ENCODE measurements at places on chromosomes 7 and 10.

GRCh38 chr7:138913783-138914182 lies 67.4 kb downstream of the KIAA1549 start:
- H3K27me3 ChIP-seq: no peaks in the 10 kb centered on the region
- H3K4me1 ChIP-seq: no peaks in the 10 kb centered on the region
- no peak overlapping the region for H3K4me3 ChIP-seq
- no peak overlapping the region for H3K27ac ChIP-seq
- peaks cover 29% of the 10 kb centered on the region for H3K36me3 ChIP-seq
- DNase-seq: no peak

- H3K36me3 ChIP-seq: no peaks in the 10 kb centered on the region
- DNase-seq: no peak
- no peaks in the 10 kb centered on the region for H3K27me3 ChIP-seq
- no peaks in the 10 kb centered on the region for H3K4me1 ChIP-seq
These were observed 96.8 kb downstream of the DKK1 start for GRCh38 chr10:52410916-52411315.

DNA sequence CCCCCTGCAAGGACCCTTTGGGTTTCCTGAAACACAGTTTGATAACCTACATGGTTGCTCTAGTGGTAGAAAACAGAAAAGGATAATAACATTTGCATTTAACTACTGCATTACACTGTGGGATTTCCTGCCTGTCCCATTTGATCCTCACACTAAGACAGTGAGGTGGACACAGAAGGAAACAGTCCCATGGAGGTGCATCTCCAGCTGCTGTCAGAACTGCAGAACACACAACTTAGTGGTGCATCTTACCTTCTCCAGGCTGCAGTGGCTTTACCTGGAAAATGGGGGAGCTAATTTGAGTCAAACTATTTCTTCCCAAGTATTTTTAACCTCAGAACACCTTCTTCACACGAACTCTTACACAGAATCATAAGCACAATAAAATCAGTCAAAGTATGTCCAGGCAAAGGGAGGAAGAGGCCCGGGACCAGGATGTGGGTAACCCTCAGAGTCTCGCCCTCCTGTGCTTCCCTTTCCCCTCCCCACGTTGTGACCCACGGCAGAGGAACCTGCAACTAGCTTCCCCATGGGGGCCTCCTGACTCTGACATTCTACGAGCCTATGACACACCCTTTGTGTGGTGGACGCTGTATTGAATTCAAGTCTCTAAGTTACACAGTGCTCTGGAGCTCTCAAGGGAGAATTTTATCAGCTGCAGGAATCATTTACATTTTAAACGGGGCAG lies 33.7 kb downstream of the SCRN1 start:
- no peak overlapping the region for H3K27ac ChIP-seq
- H3K36me3 ChIP-seq: peaks cover 59% of the 10 kb centered on the region
- no peaks in the 10 kb centered on the region for H3K4me1 ChIP-seq

- H3K4me3 ChIP-seq: no peak overlapping the region
- no peak overlapping the region for H3K27ac ChIP-seq
- H3K27me3 ChIP-seq: no peaks in the 10 kb centered on the region
- no peaks in the 10 kb centered on the region for H3K36me3 ChIP-seq
- DNase-seq: no peak
These were observed 188.9 kb downstream of the LRMDA start for GRCh38 chr10:75620356-75620755.

DNA sequence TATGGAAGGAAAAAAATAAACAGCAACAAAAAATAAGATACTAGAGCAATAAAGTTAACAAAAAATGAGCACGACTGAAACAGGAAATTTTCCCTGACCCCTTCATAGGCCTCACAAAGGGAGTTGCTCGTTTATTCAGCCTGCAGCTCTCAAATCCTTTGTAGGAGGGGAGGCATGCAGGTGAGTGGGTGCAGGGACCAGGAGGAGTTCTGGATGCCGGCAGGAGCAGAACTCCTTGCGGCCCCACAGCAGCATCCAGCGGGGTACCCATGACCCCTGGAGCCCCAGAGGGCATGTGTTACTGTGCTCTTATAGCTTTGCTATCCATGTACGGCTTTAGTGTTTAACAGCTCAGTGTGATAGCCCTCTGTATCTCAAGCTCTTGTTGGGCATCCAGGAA lies 5.8 kb downstream of the TAS2R39 start:
- H3K36me3 ChIP-seq: no peaks in the 10 kb centered on the region
- peak; percentile 40 for DNase-seq
- no peak overlapping the region for H3K4me3 ChIP-seq

GRCh38 chr10:33263453-33263852 lies 71.0 kb downstream of the NRP1 start:
- no peaks in the 10 kb centered on the region for H3K36me3 ChIP-seq
- no peaks in the 10 kb centered on the region for H3K27me3 ChIP-seq

DNA sequence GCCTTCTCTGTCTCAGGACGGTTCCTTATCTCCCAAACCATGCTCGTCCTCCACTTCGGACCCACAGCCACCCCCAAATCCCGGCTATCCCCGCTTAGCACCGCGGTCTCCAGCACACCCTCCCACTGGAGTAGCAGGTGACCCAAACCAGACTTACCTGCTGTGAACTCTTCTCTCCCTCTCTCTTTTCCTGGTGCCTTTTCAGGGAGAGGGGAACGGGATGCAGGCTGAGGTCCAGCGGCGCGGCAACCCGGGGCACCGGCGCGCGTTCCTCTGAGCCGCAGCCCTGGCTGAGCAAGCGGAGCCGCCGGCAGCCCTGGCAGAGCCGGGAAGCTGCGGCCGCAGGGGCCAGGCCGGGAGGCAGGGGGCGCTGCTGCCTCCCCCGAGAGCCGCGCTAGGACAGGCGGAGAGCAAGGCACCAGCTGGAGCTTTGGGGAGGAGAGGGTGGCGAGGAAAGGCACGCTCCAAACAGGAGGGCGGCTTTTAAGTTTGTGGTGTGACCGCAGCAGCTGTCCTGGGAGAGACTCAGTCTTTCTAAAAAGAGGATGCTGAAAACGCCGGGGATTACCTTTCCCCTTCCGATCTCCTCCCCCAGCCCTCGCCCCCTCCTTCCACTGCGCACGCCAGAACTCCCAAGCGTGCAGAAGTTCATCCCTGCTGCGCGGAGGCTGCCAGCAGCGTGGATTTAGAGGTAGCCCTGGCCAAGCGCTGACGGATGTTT lies at the start of gene SEMA3D:
Gene SEMA3D (minus strand): TSS at position 536 of the 721 bp plus-strand sequence. CDS start 65,165 bp downstream, outside the sequence.
- DNase-seq: peak; percentile 89
- H3K4me1 ChIP-seq: no peaks in the 10 kb centered on the region
- peak within 1 kb of the TSS; percentile 79 for H3K4me3 ChIP-seq
- no peaks in the 10 kb centered on the region for H3K36me3 ChIP-seq
- H3K27ac ChIP-seq: no peak within 1 kb of the TSS
- peaks cover 5% of the 10 kb centered on the region for H3K27me3 ChIP-seq

DNA sequence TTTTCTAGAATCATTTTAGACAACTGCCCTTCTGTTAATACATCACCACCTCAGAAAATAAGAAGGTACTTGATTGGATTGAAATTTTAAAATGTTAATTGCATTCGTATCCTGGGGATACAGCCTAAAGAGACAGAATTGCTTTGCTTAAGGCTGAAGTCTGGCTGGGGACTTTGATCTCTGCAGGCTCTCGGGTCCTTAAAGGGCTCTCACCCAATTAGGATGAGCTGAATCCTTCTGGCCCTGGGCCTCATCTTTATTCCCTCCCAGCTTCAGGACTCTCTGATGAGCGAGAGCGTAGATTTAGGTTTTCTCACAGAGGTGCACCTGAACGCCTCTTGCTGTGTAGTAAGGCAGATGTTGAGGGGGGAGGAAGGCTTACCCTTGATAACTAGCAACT lies 475.3 kb upstream of the C7orf33 start:
- DNase-seq: no peak
- H3K27ac ChIP-seq: no peak overlapping the region
- no peaks in the 10 kb centered on the region for H3K4me1 ChIP-seq
- H3K36me3 ChIP-seq: no peaks in the 10 kb centered on the region

GRCh38 chr7:30140456-30140855 lies 5.7 kb downstream of the MTURN start:
- no peaks in the 10 kb centered on the region for H3K36me3 ChIP-seq
- peaks cover 3% of the 10 kb centered on the region for H3K27me3 ChIP-seq
- no peaks in the 10 kb centered on the region for H3K4me1 ChIP-seq
- H3K4me3 ChIP-seq: no peak overlapping the region
- DNase-seq: no peak
- no peak overlapping the region for H3K27ac ChIP-seq

DNA sequence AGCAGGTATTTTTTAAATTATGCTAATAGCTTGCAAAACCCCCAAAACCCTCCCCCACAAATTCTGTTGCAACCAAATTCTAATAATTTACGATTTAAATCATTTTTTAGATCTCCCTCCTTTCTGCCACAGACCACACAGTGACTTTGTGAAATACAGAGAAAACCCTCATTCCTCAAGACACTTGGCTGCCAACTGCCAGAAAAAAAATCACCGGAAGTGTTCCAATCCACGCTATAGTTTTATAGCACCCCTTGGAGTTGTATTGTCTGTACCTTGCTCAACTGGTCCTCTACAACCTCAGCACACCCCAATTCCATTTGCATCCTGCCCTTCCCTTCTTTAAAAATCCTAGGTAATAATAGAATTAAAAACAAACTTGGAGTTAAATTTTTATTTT lies 560.1 kb downstream of the PARD3 start:
- no peak overlapping the region for H3K4me3 ChIP-seq
- no peak for DNase-seq
- no peaks in the 10 kb centered on the region for H3K27me3 ChIP-seq
- H3K27ac ChIP-seq: no peak overlapping the region
- peaks cover 6% of the 10 kb centered on the region for H3K36me3 ChIP-seq
- H3K4me1 ChIP-seq: peaks cover 5% of the 10 kb centered on the region

DNA sequence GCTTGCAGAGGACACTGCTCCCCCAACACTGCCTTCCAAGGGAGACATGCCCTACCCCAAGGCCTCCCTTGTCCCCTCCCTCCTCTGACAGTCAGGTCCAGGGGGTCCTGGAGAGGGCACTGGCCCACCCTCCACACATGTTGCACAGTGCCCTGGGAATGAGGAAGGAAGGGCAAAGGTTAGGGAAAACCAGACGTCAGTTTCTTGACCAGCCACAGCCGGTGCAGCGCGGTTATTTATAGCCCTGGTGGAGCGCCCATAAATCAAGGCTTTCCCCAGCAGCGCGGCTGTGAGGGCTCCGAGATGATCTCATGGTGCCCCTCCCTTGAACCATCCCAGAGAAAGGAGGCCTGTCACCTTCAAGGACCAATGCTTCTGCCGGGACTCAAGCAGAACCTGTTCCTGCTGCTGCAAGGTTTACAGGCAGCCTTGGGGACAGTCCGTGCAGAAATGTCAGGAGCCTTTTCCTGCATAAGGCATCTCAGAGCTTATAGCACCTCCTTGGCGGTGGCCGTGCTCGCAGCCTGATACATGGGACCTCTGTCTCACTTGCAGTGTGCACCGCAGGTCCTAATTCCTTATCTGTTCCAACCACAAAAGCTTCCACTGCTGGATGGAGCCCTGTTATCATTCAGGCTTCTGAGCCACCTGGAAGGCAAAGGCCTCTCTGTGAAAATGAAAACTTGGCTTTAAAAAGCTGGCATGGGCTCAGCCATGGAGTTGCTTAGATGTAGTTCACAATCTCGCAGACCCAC lies 127.3 kb downstream of the LHPP start:
- H3K36me3 ChIP-seq: no peaks in the 10 kb centered on the region
- DNase-seq: no peak
- no peak overlapping the region for H3K27ac ChIP-seq
- no peaks in the 10 kb centered on the region for H3K27me3 ChIP-seq
- no peaks in the 10 kb centered on the region for H3K4me1 ChIP-seq

DNA sequence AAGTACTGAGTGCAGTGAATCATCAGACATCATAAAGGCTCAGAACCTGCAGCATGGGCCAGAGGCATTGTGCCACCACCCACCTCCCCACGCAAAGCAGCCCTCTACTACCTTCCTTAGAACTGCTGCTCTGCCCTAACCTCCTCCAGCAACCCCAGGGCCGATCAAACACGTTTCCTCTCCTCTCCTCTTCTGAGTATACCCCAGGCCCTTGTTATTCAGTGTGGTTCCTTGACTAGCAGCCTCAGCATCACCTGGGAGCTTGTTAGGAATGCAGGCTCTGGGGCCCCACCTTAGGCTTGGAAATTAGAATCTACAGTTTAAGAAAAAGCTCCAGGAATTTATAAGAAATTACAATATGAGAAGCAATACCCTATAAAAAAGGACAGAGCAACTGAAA lies 33.2 kb downstream of the DYDC1 start:
- H3K27ac ChIP-seq: no peak overlapping the region
- H3K27me3 ChIP-seq: no peaks in the 10 kb centered on the region
- no peaks in the 10 kb centered on the region for H3K4me1 ChIP-seq
- no peaks in the 10 kb centered on the region for H3K36me3 ChIP-seq
- DNase-seq: no peak
- H3K4me3 ChIP-seq: no peak overlapping the region

DNA sequence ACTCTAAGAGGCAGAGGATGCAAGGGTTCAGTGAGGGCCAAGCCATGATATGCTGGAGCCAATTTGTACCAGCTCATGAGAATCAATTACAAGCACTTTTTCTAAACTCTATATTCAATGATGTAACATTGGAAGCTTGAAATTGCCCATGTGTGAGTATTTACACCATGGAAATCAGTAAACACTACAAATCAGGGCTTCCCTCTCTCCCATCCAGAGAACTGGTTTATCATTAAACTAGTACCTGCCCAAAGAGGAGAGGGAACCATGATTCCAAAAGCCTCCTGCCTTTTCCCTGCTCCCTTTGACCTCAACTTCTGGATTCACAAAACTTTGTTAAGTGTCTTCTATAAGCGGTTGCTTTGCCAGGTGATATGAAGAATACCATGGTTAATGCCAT lies 52.5 kb upstream of the BICC1 start:
- no peaks in the 10 kb centered on the region for H3K27me3 ChIP-seq
- no peak overlapping the region for H3K4me3 ChIP-seq
- no peak overlapping the region for H3K27ac ChIP-seq
- H3K36me3 ChIP-seq: peaks cover 3% of the 10 kb centered on the region
- H3K4me1 ChIP-seq: no peaks in the 10 kb centered on the region

All from H9 (cell line).